ENCODE measurements at places on chromosomes 6 and 20.
A peak's percentile ranks its signal among the peaks of the same experiment; 100 is the strongest.

DNA sequence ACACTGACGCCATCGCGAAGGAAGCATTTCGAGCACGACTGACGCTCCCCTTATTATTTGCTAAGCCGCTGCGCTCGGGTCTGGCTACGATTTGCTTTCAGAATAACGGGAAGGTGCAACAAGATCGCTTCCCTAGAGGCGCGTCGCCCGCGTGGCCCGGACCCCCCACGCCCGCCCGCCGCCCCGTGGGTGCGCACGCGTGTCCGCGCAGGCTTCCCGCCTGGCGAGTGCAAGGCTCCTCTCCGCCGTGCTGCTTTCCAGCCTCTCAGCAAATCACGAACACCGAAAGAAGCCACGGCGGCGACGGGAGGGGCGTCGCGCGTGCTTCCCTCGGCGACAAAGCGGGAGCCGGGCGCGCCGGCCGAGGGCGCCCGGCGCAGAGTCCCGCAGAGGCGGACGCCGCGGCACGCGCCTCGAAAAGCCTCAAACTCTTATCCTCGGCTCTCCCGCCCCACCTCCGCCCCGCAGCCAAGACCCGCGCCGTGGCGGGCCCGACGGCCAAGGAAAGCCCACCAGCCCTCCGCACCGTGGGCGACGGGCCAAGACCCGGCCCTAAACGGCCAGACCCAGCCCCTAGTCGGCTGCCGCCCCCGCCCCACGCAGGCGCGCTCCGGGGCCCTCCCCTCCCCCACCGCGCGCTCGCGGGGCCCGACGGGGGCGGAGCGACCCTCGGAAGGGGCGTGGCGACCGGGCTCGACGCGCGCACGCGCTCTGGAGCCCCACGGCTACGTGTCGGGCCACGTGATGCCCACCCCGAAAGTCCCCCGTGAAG, 987 bp upstream of the QKI start:
- DNase-seq, result peak; percentile 90

DNA sequence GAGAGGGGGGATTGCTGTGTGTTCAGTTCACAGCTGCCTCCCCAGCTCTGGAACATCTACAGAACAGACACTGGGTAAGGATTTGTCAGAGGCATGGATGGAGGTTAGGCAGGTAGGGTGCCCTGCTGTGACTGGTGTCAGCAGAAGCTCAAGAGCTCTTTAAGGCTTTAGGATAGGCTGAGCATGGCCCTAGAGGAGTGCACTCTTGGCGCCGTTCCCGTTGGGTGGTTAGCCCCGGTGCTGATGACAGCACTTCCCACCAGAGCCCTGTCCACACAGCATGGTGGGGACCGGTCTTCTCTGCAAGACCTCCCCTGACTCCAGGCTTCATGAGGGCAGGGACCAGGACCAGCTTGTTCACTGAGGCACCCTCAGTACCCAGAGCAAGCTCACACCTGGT, 262.0 kb downstream of the BMP7 start:
- DNase-seq, result no peak

GRCh38 chr6:137808191-137808590, 58.9 kb upstream of the TNFAIP3 start:
- no peak for DNase-seq

DNA sequence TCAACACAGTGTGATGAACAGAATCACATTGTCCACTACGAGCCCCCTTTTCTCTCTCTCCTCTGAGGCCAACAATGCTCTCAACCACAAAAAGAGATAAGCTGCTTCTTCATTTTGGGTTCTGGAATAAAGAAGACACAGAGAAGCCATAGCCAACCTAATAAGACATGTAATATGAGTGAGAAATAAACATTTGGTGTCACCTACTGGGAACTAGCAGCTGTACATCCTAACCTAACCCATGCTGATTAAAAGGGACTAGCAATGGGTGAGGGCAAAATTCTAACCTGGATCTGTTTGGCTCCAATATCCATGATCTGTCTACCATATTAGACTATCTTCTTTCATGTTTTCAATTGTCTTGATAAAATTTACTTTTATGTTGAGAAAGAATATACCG, 369.1 kb upstream of the MARCKS start:
- DNase-seq, result no peak

GRCh38 chr6:147506704-147507114, 1.8 kb upstream of the SAMD5 start:
- no peak for DNase-seq

DNA sequence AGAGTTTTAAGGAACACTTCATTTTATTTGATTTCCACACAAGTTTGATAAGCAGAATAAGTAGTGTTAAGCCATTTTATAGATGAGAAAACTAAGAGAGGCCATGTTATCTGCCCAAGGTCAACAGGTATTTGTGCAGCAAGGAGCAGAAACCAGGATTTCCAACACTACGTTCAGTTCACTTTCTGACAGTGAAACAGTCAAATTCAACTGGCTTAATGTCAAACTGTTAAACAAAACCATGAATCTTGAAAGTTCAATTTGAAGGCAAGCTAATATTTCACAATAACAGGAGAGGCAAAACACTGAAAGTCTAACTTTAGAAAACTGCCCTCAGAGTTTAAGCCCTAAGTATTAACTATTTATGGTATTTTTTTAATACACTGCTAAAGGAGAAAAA, 32.6 kb downstream of the DTNBP1 start:
- DNase-seq, result no peak

DNA sequence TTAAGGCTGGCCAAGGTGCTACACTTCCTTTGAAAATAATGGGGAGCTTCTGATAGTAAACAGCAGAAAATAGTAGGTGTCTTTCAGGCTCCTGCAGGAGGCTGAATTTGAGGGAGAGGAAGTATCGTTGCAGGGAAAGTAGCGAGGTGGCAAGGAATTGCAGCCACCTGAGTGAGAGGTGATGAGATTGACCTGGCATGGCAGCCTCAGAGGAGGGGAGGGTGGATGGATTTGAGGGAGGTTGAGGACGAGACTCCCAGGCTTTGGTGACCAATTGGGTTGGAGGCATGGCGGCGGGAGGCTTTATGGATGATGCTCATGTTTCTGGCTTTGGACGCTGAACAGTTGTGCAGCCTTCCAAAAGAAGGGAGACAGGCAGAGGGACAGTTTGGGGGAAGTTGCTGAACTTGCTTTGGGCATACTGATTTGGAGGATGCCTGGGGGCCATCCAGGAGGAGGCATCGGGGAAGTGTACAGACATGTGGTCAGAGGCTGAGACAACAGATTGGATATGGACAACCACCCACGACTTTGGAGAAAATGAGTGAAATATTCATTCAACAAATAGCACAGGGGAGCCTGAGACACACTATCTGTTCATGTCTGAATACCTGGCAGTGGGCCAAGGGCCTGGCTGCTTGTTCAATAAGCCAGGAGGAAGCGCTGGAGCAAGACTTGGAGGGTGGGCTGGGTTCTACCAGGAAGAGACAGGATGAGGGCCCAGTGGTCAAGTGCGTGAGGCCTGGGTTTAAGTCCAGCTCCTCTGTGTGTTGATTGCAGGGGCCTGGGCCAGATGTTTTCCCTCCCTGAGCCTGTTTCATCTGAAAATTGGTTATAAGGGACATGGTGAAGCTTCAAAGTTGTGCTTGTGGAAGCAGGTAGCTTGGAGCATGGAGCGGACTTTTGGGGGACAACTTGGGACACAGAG, 113.2 kb downstream of the CEBPB start:
- DNase-seq, result no peak

- DNase-seq, result no peak
Observed at GRCh38 chr6:113920663-113921267, 50.2 kb downstream of the HDAC2 start.

GRCh38 chr6:169722362-169723199, 1.7 kb downstream of the PHF10 start:
- no peak for DNase-seq

DNA sequence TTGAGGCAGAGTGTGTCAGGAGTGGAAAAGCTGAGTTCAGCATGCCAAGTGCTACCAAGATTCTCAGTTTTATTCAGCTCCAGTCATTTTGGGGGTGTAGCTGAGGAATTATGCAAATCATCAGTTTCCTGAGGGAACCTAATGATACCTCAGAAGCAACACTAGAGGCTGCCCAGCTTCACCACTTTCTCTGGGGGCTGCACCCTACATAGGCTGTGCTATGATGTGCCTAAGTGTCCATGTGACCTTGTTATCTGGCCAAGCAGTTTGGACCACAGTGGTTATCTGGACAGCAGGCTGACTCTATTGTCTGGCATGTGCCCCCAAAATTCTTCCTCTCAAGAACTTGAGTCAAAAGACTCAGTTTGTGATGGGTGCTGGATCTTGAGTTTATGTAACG, 374.6 kb upstream of the SYNCRIP start:
- no peak for DNase-seq

DNA sequence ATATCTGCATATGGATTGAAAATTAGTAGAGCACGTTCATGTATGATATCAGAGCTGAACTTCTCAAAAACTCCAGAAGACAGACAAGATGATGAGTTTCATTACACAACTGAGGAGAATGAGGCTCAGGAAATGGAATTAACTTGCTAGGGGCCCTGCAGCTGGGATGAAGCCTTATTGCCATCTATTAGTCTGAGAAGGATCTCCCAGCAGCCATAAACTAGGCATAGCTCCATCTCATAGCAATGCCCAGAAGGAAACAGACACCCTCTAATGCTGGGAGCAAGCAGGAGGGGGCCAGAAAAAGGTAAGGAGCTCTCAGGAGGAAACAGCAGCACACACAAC, 18.0 kb downstream of the TFEB start:
- no peak for DNase-seq

DNA sequence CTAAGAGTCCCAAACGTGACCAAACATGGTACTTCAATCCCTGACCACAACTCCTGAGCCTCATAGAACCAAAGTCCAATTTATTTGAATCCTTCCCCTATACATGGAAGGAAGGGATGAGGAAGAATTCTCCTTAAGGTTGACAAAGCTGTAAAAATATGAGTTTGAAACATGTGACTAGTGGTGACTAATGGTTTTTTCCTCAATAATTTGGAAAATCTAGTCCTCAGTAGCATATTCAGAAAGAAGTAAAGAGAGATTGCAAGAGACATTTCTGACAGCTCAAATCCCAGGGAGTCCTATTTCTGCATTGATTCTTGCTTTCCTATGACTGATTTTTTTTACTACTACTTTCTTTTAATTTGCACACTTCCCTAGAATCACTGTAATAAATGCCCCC, 443.7 kb downstream of the FRK start:
- no peak for DNase-seq

DNA sequence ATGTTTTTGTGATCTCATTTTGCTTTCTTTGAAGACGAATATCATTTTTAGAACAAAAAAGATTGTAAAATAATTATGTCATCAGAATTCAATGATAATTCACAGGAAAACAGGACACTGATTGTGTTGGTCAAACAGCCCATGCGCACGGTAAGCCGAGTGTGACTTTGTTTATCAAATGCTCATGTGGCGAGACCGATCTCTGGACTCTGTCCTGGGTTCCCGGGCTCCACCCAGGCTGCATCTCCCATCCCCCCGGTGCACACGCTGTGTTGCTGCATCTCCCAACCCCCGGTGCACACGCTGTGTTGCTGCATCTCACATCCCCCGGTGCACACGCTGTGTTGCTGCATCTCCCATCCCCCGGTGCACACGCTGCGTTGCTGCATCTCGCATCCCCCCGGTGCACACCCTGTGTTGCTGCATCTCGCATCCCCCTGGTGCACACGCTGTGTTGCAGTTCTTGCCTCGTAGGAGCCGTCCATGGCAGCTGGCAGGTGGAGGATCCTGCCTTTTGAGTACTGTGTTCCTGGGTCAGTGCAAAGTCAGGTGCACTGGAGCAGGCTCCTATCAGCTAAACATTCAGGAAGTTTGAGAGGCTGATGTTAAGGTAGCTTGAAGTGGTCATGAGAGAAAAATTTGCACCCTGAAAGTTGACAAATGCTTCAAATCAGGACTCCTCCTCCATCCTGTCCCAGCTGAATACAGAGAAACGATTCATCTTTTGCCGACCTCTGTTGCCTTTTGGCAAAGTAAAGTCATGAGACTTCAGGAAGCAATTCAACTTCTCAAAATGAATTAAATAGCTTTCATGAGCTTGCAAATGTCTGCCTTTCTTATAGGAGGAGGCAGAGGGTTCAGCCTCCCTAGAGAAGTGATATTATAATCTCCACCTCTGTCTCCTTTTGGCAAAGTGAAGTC, 77.1 kb upstream of the FRMD1 start:
- no peak for DNase-seq

All from activated CD4-positive, alpha-beta T cell treated with anti-CD3 and anti-CD28 coated beads for 1 hour (primary cell).